ENCODE measurements at places on chromosomes 4 and X.

DNA sequence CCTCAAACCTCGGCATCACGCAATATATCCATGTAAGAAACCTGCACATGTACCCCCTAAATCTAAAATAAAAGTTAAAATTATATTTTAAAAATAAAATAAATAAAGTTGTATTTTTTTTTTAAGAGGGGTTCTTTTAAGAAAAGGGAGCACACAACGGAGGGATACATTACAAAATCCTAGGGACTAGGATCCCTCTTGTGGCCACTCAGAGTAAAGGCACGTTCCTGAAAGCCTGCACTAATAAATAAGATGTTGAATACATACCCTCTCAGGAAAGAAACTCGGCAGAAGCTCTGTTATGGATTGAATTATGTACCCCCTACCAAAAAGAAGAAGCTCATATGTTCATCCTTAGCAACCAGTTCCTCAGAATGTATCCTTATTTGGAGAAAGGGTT lies 50.9 kb upstream of the PRDX4 start:
- DNase-seq, result no peak

- no peak for DNase-seq
Measured at GRCh38 chr4:114879916-114880669, 233.3 kb downstream of the NDST4 start.

DNA sequence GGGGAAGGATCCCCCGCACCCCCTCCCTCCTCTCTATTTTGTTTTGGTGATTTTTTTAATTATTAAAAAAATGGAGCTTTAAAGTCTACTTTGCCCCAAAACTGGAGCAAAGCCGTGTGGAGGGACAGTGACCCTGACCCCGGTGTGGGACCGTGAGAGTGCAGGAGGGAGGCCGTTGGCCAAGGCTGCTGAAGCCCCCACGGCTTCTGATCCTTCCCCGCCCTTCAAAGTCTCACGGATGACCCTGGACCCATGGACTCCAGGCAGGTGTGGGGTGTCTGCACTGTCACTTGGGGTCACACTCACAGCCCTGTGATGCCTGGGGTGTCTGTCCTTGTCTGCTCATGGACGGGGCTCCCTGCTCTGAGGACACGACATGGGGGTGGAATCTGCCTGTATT lies 133.3 kb downstream of the CPZ start:
- no peak for DNase-seq

DNA sequence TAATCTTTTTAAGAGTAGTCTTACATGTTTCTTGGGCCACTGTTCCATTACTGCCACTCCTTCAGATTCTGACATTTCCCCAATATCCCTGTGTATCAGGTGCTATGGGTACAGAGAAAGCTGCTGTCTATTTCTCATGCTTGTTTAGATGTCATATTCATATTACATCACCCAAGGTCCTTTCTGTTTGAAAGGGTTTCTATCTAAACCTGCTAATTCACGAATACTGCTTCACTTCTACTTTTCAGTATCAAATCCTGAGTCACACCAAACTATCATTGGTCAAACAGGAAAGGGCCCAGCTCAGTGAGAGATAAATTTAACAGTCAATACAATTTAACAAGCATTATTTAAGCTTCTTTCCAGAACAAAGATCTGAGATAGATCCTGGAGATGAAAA lies 241.4 kb downstream of the UGT8 start:
- DNase-seq, result no peak

DNA sequence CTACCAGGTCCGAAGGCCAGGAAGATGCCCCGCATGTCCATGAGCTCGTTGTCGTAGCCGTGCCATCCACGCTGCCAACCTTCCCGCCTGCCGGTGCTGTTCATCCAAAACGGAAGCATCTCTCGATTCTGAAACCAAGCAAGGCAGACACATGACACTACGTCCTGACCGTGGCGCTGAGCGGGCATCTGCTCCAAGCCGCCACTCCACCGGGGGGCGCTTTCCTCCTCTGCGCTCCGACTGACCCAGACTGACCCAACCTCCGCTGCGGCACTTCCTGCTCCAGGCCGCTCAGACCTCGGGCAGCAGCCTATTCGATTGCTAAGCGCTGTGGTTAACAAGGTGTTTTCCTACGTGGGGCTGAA lies 120.5 kb downstream of the ENPP6 start:
- no peak for DNase-seq

GRCh38 chrX:45851434-45851991 lies 650.8 kb upstream of the DIPK2B start:
- peak; percentile 58 for DNase-seq

DNA sequence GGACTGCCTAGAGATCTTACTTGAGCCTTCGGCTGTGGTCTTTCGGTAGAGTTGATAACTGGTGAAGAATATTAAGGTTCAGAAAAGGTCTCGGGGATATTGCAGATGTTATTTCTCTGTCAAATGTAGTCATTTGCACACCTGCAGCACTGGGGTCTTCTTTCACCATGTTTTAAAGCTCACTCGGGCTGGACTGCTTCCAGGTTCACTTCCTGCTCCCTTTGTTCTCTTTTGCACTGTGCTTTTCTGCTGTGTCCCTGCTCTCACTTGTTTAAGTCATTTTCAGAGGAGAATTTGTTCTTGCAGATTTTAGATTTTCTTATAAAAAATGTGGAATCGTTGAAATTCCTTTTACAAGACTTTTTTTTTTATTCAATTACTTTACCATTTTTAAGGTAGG lies 68.5 kb downstream of the BMPR1B start:
- no peak for DNase-seq

GRCh38 chrX:30781711-30782444 lies 107.2 kb downstream of the TAB3 start:
- no peak for DNase-seq

- DNase-seq, result no peak
Measured at GRCh38 chr4:8016527-8016926, 76.9 kb upstream of the AFAP1 start.

DNA sequence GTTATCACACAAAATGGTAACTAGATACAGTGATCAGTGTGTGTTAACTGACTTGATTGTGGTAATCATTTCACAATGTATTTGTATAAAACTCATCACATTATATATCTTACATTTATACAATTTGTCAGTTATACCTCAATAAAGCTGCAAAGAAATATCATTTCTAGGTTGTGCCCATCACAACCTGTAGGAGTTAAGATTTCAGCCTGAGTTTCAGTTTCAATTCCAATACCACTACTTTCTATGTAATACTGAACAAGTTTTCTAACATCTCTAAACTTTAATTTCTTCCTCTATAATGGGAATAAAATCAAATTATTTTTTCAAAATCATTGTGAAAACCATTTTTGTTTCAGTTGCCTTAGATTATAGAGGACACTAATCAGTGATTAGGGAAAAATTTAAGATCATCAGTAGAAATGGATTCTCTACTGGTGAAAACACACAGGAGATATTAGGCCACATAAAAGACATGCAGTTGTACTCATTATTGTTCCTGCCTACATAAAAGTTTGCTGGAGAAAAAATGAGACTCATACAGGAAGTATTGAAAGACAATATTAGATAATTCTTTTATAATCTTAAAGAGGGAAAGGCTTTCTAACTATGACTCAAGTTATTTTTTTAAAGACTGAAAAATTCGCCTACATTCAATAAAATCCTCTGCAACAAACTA lies 18.4 kb upstream of the TBC1D1 start:
- DNase-seq, result no peak

DNA sequence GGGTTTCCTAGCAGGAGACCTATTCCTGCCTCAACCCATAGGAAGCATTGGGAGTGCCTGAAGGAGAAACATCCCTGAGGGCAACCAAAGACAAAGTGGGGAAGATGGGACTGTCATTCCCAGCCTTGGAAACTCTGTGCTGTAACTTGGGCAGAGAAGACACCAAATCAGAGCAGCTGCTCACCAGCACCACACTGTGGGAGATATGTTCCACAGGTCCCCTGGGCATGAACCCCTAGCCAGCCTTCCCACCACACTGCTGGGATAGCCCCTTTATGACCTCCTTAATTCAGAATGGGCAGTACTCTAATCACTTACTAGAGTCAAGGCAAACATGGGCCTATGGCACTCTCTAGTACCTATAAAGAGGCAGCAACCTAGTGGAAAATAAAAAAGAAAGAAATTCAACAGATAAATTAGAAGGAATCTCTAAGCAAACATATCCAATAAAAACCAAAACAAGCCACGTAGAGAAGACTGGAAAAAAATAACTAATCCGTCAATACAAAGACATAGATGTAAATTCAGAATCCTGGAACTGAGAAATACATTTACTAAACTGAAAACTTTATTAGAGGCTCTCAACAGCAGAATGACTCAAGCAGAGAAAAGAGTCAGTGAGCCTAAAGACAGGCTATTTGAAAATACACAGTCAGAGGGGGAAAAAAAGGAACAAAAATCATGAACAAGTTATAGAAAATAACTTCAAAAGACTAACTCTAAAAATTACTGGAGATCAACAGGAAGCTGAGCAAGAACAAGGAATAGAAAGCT lies 878.4 kb upstream of the FRG1 start:
- no peak for DNase-seq

GRCh38 chr4:162874748-162875147 lies 291.9 kb downstream of the NAF1 start:
- no peak for DNase-seq

DNA sequence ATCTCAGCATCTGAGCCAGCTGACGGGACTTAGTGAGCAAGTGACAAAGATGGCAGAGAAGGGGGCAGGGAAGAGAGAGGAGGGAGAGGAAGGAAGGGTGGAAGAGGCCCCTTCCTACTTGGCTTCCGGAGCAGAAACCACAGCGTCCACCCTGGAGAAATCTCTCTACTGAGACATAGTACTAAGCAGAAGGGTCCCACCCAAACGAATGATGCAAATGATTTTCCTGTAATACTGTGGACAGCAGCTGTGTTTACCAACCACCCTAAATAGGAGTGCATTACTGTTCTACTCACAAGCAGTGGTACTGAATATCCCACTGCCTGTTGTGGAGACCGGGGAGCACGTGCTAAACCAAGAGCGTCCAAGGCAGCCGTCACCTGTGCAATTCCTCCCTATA lies 29.4 kb downstream of the DTHD1 start:
- no peak for DNase-seq

DNA sequence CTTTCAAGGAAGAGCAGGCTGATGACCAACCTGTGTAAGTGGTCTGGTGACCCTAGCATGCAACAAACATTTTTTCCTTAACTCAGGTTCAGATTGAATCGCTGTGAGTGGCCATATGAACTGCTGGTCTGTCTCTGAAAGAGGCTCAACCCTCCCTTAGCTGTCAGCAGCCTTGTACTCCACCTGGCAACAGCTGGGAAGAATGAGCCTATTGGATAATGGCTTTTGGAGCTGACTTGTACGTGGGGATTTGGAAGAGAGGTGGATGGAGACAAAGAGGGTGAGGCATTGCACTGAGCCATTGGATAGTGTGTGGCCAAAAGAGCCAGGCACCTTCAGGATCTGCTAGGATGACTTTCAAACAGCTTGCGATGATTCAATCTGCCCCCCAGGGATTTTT lies 35.7 kb upstream of the BMP15 start:
- no peak for DNase-seq

DNA sequence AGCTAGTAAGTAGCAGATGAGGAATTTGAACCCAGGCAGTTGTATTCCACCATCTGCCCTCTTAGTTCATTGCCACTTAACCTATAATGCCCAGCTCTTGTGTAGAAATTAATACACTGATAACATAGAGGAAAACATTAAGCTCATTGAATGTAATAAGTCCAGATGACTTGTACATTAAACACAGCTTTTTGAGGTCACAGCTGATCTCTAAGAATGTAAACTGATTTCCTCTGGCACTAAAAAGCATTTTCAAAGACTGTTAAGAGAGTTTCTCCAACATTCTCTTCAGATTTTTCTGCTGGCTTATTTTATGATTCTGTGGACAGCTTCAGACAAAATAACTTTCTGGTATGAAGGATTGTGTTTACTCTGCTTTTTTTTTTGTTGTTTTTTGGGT lies 42.7 kb downstream of the HPRT1 start:
- DNase-seq, result no peak

- DNase-seq, result no peak
Measured at GRCh38 chr4:185508181-185508580, 27.1 kb downstream of the PDLIM3 start.
